ENCODE measurements at places on chromosomes 2 and 18. TPM values are rescaled to one million over a fixed set of nuclear protein-coding genes. Genes with fewer than 3 reads are reported as not detected.

The AQP12B gene
- not detected for total RNA-seq

The PROKR1 gene
- total RNA-seq: not detected

The MRPL53 gene
- total RNA-seq: 117 TPM

The CAPN14 gene
- total RNA-seq: 0.19 TPM

The TMEM247 gene
- total RNA-seq: not detected

The G6PC2 gene
- not detected for total RNA-seq

Data from activated CD4-positive, alpha-beta memory T cell treated with anti-CD3 and anti-CD28 coated beads for 36 hours (primary cell).